Chondrocyte (in vitro differentiated cells): ENCODE measurements at places on chromosomes 16 and 17. TPM values are rescaled to one million over a fixed set of nuclear protein-coding genes. Genes with fewer than 3 reads are reported as not detected.

GRCh38 chr16:73369851-73370250, 321.9 kb upstream of the ZFHX3 start:
- no peak for DNase-seq

- DNase-seq, result peak; percentile 10
Observed at GRCh38 chr16:81571175-81571574, 126.6 kb downstream of the CMIP start.

GRCh38 chr17:18371455-18371854, 6.1 kb upstream of the EVPLL start:
- DNase-seq, result no peak

DNA sequence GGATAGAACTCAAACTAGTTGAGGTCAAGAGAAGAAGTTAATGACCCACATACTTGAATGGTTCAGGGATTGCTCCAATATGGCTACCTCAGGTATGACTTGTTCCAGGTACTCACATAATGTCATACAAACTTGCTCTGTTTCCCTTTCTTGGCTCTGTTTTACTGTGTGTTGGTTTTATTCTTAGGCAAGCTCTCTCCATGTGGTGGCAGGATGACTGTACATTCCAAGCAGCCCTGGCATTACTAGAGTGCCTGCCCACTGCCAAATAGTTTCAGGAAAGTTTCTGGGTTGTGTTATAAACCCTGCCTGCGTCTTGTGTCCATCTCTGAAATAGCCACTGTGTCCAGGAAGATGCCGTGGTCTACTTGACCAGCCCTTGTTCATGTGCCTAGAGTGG, 476.8 kb downstream of the SHISA9 start:
- DNase-seq, result no peak

DNA sequence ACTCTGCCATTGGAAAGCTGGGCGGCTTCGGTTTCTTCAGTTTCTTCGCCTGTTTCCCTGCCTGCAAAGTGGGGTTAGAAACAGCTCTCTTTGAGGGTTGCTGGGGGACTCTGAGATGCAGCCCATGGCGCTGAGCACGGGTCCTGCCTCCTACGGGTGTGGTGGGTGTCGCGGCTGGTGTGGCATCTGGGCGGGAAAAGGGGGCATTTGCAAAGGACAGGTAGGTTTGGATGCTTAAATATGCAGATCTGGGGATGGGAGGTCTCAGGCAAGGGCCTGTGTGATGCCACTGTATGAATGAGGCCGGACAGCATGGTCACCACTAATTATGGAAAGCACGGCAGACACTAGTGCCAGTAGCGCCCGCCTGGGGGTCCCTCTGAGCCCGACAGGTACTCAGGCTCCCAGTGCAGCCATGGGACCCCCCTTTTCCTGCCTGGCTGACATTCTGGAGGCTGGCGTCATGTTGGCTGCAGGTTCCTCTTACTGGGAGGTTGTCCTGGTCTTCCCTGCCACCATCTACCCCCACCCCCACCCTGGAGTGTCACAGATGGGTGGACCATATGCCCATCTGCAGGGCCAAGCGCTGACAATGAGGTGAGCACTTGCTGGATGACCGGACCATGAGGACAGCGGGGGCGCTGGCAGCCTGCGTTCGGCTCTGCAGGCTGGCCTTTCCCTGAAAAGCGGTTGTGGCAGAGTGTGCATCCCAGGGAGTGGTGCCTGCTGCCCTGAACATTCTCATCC, 237.7 kb downstream of the SEC14L1 start:
- DNase-seq, result no peak

DNA sequence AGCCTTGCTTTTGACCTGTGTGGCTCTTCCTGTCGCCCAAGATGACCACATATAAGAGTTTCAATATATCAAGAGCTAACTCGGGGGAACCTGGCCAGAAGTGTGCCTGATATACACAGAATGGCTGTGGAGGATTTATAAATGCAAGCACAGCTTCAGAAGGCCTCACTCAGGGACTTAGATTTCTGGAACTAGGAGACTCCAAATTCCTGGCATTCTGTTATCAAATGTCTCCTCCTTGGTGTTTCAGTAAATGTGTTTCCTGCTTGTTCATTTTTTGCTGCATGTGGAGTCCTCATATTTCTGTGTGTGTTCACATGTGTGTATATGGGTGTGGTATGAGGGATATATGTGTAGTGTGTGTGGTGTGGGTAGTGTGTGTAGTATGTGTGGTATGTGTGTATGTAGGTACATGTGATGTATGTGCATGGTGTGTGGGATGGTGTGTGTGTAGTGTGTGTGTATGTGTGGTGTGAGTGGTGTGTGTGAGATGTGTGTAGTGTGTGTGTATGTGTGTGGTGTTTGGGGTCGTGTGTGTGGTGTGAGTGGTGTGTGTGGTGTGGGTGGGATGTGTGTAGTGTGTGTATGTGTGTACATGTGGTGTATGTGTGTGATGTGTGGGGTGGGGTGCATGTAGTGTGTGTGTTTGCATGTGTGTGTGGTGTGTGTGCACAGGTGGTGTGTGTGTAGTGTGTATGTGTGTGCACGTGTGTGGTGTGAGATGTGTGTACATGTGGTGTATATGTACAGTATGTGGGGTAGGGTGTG, 981 bp upstream of the CD300H start:
- no peak for DNase-seq

- DNase-seq, result no peak
Observed at GRCh38 chr16:82147546-82147945, 22.5 kb downstream of the MPHOSPH6 start.

Gene ABCA10
- total RNA-seq, result 0.50 to 0.92 TPM (median 0.87 TPM) in 3 replicates

GRCh38 chr16:10514369-10515055, 65.9 kb downstream of the EMP2 start:
- no peak for DNase-seq

Gene ACSM2B
- 0.38 TPM in 1 of 3 replicates, not detected in the others for total RNA-seq
